Melanocyte of skin (primary cell): ENCODE measurements at places on chromosomes 2 and 18. TPM values are rescaled to one million over a fixed set of nuclear protein-coding genes. Genes with fewer than 3 reads are reported as not detected.

The FAM237A gene
- not detected in 2 replicates for total RNA-seq

The GFPT1 gene
- 22.7 and 39.3 TPM in 2 replicates for total RNA-seq

The CD8B gene
- not detected in 2 replicates for total RNA-seq

The SLC35F6 gene
- total RNA-seq = 118 and 124 TPM in 2 replicates

The DNAH7 gene
- 0.34 and 0.73 TPM in 2 replicates for total RNA-seq

The LBX2 gene
- total RNA-seq = 2.9 and 4.1 TPM in 2 replicates

The KYNU gene
- 157 and 177 TPM in 2 replicates for total RNA-seq

The CCDC141 gene
- under 0.01 TPM in 1 of 2 replicates, not detected in the other for total RNA-seq

The MOB1A gene
- total RNA-seq = 97.6 and 134 TPM in 2 replicates

The SCYGR2 gene
- total RNA-seq = not detected in 2 replicates

The SFT2D3 gene
- 3.3 and 4.0 TPM in 2 replicates for total RNA-seq

The TMEM163 gene
- not detected in 2 replicates for total RNA-seq

The CD207 gene
- total RNA-seq = not detected in 2 replicates

The AFF3 gene
- total RNA-seq = 2.1 and 10.2 TPM in 2 replicates
